ENCODE measurements at places on chromosomes 7 and 10. TPM values are rescaled to one million over a fixed set of nuclear protein-coding genes. Genes with fewer than 3 reads are reported as not detected.

The SHH gene
- polyA plus RNA-seq, result 0.35 TPM

The FKBP9 gene
- 20.0 TPM for polyA plus RNA-seq

The FFAR4 gene
- polyA plus RNA-seq, result 0.57 TPM

The FBXO24 gene
- 1.9 TPM for polyA plus RNA-seq

The ELFN1 gene
- 0.53 TPM for polyA plus RNA-seq

The ACBD7 gene
- 0.07 TPM for polyA plus RNA-seq

The PWWP2B gene
- polyA plus RNA-seq, result 25.2 TPM

The LRRD1 gene
- polyA plus RNA-seq, result 0.02 TPM

The TET1 gene
- 0.12 TPM for polyA plus RNA-seq

The POT1 gene
- 8.9 TPM for polyA plus RNA-seq
